Right ventricle myocardium inferior (tissue), 1 donor: ENCODE measurements at places on chromosomes 6 and 20. TPM values are rescaled to one million over a fixed set of nuclear protein-coding genes. Genes with fewer than 3 reads are reported as not detected.

- no peak for DNase-seq
Observed at GRCh38 chr6:29519291-29520010, 31.7 kb upstream of the MAS1L start.

DNA sequence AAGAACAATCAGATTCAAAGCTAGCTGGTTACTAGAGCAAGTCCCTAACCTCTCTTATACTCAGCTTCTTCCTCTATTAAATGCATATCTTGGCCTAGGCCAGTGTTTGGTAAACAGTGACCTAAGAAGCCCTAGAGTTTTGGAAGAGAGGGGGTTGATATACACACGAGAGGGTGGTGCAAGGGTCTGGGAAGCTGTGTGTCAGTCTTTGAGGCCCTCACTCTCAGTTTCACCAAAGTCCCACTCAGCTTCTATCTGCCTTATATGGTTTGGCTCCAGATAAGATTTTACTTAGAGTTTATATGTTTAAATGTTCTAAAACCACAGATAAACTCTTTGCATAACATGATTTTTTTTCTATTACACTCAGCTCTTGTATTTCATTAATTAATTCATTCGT is 526.1 kb upstream of the BTBD3 start:
- no peak for DNase-seq

GRCh38 chr6:38794682-38795081 is 79.6 kb downstream of the DNAH8 start:
- DNase-seq = no peak

Gene CFAP61
- total RNA-seq = 27.4 TPM

- peak; percentile 2 for DNase-seq
Observed at GRCh38 chr20:47664744-47665143, 120.5 kb downstream of the SULF2 start.

DNA sequence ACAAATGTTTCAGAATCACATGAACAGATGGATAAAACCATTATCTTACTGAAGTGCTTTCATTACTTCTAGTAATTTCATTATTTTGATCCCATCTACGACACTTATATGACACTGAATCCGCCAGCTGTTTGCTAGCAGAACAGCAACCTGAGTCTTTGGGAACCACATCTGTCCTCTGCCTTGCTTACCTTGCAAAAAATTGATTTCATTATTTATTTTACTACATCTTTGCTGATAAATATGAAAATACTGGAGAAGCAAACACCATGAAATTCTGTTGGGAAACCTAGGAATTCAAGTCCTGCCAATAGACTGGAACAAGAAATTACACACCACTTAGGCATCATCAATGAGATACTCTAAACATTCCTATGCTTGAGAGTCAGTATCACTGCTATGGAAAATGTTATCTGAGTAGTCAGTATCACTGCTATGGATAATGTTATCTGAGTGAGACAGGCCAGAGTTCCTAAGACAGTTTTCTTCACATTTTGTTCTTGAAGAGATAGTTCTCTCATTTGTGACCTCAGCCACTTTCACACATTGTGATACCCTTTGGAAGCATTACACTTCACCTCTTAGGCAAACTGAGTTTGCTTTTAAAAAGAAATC is 91.9 kb downstream of the PDE10A start:
- DNase-seq = no peak

DNA sequence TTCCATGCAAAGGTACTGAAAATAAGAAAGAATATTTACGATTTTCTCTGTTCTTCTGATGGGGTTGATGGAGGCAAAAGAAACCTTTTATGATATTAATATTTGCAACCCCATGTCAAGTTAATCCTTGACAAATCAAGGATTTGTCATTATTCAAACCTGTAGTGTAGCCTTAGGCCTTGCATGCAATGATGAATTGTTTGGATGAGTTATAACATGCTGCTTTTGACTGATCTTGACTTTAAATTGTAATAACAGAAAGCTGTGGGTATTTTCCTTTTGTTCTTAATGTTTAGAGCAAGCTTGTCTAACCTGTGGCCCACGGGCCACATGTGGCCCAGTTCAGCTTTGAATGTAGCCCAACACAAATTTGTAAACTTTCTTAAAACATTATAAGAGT is 13.0 kb upstream of the BAG2 start:
- no peak for DNase-seq

Gene LCA5
- 2.2 TPM for total RNA-seq
